Panc1 (cell line): ENCODE measurements at places on chromosomes 4 and X.

DNA sequence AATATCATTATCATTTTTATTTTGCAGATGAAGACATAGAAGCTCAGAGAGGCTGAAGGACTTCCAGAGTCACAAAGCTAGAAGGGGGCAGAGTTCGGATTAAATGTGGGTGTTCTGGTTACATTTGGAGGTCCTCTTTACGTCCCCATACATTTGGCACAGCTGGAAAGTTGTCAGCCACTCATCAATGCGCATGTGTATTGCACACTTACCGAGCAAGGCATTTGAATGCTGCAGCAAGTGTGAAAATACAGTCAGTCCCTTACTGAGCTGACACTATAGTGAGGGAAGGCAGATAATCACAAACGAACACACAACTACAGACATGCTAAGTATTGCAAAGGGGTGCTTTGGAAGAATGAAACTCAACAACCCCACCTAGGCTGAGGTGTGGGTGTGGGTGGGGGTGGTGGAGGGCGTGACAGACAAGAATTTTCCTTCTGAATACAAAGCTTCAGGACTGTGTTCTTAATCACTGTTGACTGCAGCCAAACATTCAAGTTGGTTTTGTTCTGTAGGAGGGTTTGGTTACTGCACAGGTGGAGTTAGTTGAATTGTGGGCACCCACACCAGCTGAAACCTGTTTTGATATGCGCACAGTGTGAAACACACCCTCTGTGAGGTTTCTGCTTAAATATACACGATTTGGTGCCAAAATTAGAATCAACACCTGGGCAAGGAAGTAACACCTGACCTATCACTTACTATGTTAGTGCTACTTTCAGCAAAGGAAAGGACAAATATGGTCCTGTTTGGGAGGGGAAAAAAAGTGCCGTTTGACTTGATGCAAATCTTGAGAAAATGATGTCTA is 72.4 kb downstream of the COQ2 start:
- DNase-seq: no peak

DNA sequence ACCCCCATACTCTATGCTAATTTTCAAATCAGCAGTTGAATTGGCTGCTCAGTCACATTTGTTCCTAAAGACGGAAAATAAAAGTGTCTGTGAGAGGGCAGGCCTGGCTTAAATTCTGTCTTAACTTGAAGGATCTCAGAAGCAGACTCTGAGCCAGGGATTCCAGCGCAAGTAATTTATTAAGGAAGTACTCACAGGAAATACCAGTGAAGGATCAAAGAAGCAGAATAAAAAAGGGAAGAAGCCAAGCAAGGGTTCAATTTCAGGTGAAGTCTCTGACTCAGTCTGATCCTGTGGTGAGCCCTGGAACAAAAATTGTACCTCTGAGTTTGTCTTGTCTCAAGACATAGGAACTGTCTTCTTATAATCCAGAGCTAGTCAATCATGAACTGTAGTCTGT is 52.2 kb downstream of the IL1RAPL1 start:
- DNase-seq: no peak

DNA sequence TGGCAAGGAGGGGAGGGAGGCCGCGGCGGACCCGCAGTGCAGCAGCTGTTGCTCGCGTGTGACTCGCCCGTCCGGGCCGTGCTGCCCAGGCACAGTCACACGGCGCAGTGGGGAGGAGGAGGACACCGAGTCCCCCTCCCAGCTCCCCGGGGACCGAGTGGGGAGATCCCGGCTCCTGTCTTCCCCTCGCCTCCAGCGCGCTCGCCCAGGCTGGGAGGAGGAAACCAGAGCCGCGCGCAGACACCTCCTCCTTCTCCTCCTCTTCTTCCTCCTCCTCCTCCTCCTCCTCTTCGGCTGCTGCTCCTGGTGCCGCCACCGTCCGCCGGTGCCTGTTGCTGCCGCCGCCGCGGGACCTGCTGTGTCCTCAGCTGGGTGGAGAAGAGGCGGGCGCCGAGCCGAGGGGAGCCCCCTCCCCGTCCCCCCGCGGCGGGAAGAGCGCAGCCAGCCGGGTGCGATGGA is at the start of gene TBC1D1:
Gene TBC1D1 (plus strand): TSS at position 284 of the 459 bp plus-strand sequence. CDS start 11,012 bp downstream, outside the sequence.
- DNase-seq: no peak

- no peak for DNase-seq
Measured at GRCh38 chrX:132022967-132023895, at the start of gene STK26. Gene STK26, plus strand, starts transcription at chrX:132023302. Its CDS starts 316 bp downstream, at chrX:132023618.

- DNase-seq: no peak
Measured at GRCh38 chr4:141180991-141181761, 39.5 kb upstream of the ZNF330 start.

GRCh38 chrX:48579259-48579658 is 5.0 kb downstream of the RBM3 start:
- DNase-seq: no peak

DNA sequence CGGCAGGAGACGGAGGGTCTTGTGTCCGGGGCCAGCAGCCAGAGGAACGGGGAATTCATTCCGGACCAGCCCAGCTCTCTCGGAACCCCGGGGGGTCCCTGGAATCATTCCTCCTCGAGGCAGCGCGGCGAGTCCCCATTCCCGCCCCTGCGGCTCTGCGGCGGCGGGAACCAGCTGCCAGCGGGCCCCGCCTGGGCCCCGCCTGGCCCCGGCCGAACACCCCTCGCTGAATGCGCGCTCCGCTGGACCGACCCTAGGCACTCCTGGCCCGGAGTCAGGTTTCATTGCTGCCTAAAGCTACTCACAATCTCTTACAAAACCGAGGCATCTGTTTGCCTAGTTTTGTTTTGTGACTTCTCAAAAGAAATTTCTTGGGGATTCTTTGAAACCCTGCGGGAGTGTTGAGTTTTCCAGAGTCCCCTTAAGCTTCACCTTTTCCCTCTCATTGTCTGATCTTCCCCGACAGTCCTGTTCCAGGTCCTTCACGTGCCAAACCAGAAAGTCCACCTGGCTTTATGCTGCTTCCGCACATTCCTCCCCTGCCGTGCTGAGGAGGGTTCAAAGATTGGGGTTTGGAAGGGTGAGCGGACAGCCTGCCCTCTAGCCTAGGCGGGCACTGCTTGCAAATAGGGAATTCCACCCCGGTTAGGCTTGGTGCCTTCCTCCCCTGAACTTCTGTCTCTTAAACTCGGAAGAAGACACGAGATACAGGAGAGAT is 789 bp downstream of the ARHGAP10 start:
- no peak for DNase-seq

GRCh38 chr4:172601195-172601594 is 567.4 kb upstream of the GALNT7 start:
- no peak for DNase-seq

DNA sequence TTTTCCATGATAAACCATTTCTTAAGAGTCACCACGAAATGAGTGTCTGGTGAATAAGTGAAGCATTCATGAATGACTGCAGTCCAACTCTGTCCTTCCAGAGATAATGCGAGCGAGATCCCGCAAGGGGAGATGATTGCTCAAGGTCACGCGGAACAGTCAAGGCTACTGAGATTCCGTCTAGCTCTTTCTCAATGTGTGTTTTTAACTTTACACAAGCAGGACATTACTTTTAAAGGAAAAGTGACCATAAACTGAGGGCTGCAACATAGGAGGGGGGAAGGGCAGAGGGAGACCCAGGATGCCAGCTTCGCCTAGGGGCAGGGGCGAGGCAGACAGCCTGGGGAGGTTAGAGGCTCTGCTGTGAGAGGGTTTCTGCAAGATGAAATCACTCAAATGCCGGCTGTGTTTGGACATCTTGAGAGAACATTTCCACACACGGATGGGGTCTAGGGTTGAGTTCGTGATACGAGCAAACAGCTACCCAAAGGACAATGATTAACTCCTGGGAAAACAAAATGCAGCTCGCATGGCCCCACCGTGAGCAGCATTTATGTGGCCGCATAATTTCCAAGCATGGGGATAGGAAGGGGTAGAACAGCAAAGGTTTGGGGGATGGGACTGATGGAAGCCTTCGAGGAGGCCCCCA is 23.8 kb upstream of the CCNQ start:
- no peak for DNase-seq

GRCh38 chr4:60981534-60981933 is 218.6 kb upstream of the ADGRL3 start:
- DNase-seq: no peak
